CD4-positive, alpha-beta T cell treated with Interleukin-17A for 1 hour (primary cell): ENCODE measurements at places on chromosomes 16 and 17.

DNA sequence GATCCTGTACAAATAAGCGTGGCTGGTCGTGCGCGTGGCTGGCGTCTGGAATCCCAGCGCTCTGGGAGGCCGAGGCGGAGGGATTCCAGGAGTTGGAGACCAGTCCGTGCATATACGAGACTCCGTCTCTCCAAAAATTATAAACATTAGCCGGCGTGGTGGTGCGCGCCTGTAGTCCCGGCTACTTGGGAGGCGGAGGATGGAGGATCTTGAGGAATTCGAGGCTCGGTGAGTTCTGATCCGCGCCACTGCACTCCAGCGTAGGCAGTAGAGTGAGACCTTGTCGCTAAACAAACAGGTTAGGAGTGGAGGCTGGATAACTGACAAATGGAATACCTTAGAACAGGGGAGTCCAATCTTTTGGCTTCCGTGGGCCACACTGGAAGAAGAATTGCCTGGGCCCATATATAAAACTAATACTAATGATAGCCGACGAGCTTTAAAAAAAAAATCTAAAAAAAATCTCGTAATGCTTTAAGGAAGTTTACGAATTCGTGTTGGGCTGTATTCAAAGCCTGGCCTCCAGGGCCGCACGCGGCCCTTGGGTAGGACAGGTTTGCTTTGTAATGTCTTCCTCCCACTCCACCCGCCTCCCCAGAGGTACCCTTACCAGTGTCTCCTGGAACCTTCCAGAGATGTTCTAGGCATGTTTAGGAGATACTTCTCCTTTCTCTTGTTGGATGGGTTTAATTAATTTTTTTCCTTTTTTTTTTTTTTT is 909 bp upstream of the RSL1D1 start:
- peak; percentile 5 for DNase-seq

GRCh38 chr16:11604783-11605563 is 18.3 kb upstream of the LITAF start:
- no peak for DNase-seq

GRCh38 chr17:1515640-1516387 is 598 bp downstream of the INPP5K start:
- peak; percentile 81 for DNase-seq

DNA sequence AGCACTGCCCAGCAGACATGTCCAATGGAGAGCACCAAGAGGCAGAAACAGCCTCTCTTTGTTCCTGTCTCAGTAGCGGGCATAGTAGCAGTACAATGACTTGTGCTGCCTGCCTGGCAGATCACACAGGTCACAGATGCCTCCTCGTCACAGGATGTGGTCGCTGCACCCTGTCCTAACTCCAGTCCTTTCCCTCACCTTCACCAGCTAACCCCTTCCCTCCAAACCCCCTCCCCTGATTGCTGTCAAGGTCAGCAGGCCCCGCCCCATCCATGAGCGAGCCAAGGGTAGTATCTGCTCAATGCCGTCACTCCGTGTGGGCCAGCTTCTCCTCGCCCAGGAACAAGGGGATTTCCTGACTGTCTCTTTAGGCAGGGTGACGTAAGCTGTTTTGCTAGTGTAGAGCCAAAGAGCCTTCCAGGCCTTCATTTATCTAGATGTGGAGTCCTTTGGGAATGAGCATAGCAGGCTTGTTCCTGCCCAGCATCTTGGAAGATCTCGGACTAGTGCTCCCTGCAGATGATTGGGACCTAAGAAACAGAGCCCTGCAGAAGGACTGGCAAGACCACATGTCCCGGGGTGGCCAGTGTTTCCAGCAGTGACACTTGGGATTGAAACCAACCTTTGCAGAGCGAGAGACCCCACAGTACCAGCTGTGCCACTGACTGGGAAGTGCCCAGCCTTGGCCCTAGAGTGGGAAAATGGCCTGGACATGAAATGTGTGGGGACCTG is 75.9 kb upstream of the TNRC6C start:
- peak; percentile 96 for DNase-seq

DNA sequence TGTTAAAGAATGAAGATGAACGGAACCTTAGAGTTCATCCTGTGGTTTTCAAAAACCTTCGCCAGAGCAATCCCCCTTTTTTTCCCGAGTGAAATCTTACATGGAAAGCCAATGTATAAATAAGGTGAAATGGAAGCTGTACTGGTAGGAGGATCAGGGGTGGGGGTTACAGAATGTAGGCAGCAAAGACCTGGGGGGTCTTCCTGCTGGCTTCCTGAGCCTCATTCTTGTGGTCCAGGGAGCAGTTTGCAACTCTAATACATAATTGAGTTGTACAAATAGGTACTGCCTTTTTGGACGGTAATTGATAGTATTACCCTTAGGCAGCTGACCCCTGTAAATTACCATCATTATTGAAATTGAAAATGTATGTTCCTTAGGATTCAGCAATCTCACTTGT is 34.1 kb downstream of the KSR1 start:
- DNase-seq: no peak
